HepG2 (cell line): ENCODE measurements at places on chromosomes 6 and 20.

- no peak for DNase-seq
Observed at GRCh38 chr20:14303651-14304050, 33.8 kb downstream of the FLRT3 start.

DNA sequence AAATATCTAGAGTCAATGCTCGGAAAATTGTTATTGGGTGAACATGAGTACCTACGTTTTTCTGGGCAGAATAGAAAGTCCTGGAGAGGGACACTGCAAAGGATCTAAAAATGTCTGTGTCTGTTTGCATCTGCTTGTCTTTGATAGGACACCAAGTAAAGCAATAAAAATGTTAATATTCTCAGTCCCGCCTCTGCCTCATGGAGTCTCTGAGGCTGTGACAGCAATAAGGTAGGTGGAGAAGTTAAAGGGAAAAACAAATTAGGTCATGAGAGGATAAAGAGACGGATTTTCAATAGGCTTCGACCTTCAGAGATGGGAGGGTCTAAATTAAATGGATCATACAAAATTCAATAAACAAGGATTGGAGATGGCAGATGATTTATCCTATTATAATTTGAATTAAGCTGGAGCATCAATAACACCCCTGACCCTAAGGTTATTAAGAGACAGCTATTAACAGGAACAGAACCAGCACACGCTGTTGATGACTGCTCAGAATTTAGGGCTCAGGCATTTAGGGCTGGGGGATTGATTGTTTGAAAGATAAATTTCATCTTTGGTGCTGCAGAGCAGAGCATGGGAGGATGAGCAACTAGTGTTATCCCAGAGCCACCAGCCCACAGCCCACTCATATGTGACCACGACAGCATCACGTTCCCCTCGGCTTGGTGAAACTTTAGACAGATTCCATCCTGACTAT is 620.3 kb upstream of the CDH4 start:
- DNase-seq = no peak

DNA sequence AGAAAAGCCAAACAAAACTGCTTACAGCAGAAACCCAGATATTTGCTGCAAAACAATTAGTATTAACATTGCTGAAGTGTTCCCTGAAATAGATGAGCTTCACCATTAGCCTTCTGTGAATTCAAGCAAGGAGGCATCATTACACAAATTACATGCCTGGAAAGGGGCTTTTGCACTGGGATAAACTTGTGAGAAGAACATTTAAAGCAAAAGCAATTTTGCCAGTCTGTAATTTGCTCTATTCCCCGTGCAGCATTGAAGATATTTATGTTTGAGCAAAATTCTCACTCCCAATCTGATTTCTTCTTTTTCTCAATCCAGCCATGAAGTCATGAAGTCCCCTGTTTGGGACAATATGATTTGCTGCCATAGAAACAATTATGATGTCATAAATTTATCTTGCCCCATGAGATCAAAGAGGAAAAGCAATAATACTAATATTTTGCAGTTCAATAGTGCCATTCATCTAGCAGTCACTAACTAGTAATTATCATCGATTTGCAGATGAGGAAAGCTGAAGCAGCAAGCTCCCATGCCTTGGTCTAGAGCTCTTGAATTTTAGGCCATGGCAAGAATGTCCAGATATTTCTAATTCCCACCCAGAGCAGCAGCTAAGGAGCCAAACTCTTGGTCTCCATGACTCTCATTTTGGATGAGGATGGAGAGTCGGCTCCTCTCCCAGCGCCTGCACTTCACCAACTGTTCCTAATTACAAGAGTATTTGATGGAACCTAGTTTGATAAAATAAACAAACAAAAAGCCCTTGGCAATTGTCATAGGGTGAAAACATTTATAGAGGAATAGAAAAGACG is 49.5 kb upstream of the CCN6 start:
- DNase-seq = no peak

DNA sequence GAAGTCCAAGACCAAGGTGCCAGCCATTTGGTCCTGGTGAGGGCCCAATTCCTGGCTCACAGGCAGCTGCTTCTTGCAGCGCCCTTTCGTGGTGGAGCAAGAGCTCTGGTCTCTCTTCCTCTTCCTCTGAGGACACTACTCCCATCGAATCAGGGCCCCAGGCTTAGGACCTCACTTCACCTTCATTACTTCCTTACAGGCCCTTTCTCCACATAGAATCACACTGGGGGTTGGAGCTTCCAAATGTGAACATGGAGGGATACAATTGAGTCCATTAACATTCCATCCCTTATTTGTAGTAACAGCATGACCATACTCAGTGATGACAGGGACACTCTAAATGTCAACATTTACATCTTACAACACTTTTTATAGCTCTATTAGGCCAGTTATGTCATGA is 2.3 kb downstream of the RAMACL start:
- no peak for DNase-seq

- no peak for DNase-seq
Observed at GRCh38 chr20:25083773-25084625, 2.1 kb upstream of the VSX1 start.

- DNase-seq = peak; percentile 71
Observed at GRCh38 chr6:36075656-36076055, 48.0 kb downstream of the MAPK14 start.

DNA sequence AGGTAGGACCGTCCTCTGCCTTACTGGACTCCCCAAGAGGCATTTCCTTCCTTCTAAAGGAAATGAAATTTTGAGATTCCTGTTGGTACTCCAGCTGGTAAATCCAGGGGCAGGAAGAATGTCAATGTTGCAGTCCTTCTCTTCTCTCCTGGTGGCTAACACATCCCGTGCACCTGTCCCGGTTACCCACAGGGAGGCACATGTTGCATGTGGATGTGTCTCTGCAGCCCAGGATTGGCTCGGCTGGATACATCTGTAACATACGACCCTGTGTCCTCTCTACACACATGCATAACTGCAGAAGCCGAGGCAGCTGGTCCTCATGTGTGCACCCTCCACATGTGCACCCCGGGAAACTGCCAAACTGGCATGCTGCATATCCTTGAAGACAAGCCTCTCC is 1.3 kb upstream of the LRFN2 start:
- DNase-seq = no peak

DNA sequence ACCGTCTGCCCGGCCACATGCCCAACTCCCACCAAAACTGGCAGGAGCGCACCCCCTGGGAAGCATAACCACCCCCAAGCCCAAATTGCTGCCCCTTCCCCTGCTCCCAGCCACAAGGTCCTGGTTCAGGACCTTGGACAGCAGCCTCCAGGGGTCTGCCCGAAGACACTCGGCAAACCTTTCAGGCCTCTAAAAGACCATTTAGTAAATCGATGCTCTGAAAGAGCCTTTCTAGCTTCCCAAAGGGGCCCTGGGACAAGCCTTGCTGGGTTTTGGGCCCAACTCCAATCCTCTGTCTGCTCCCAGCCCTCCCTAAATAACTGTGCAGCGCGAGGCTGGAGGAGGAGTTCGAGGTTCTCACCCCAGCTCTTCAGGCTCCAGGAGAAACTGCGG is 30.5 kb downstream of the GRM4 start:
- DNase-seq = no peak

- DNase-seq = no peak
Observed at GRCh38 chr20:32333988-32334885, 23.9 kb upstream of the ASXL1 start.

- peak; percentile 5 for DNase-seq
Observed at GRCh38 chr6:163120223-163120622, 294.3 kb upstream of the QKI start.

- peak; percentile 97 for DNase-seq
Observed at GRCh38 chr20:50292591-50293283, 102.1 kb downstream of the CEBPB start.

DNA sequence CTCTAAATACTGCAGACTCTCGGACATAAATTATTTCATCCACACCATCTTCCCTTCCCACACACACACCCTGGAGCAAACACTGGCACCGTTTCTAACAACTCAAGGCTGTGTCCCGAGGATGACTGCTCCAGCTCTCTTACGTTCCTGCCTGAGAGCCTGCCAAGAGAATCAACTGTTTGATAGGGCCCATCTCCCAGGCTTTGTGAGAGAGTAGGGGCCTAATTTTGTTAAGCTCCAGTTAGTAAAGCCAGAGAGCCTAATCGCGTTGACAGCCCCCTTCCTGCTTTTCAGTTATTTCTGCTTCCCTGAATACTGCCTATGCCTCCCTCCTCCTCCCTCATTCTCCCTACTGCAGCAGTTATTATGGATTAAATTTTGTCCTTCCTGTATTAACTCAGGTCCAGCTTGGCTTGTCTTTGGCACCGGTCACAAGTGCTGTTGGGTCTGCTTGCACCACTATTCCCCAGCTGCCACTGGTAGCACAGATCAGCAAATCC is 118.1 kb upstream of the TMEM181 start:
- no peak for DNase-seq

DNA sequence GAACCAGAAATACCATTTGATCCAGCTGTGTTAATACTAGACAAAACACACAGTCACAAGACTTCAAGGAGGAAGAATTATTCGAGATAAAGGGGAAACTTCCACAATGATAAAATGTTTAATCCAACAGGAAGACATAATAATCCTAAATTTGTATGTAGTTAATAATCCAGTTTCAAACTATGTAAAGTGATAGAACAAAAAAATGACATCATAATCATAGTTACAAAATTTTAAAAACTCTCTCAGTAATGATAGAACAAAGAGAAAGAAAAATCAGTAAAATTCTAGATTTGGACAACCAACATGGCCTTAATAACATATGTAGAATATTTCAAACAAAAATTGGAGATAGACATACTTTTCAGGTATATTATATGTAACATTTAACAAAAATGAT is 38.9 kb downstream of the LINC00237 start:
- no peak for DNase-seq

GRCh38 chr6:170449835-170450753 is 103.0 kb downstream of the PSMB1 start:
- DNase-seq = no peak

GRCh38 chr6:84442208-84442607 is 214.8 kb upstream of the CEP162 start:
- no peak for DNase-seq

DNA sequence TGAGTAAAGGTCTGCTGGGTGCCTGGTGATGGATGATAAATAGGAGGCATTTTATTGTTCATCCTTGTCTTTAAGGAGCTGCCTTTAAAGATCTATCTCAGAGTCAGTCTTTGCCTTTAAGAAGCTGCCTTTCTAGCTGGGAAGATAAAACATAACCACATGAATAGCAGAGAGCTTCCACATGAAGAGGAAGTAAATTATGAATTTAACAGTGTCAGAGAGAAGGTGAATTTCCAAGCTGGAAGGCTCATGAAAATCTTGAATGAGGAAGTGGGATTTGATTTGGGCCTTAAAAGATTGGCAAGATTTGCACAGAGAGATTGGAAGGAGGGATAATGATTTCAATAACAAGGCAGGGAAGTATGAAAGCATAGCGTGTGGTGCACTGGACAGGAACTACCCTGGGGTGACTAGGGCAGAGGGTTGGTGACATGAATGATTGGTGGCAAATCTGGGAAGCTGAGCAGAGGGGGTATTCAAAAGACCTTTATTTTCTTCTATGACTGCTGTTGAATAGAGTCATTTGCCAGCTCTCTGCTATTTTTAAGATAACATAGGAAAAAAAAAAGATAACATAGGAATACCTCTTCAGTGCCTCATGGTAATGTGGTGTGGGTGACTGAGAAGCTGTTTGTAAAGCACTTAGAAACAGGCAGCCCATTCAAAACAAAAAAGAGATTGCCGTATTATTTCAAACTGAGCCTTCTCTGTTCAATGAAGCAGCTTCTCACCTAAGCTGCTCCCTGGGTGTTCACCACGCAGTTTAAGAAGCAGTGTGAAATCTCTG is 591.6 kb downstream of the PKHD1 start:
- DNase-seq = no peak

- no peak for DNase-seq
Observed at GRCh38 chr6:13404228-13404891, 76.0 kb upstream of the TBC1D7 start.

- DNase-seq = no peak
Observed at GRCh38 chr20:51831866-51832265, 29.5 kb upstream of the SALL4 start.

- no peak for DNase-seq
Observed at GRCh38 chr6:21133901-21134300, 459.6 kb upstream of the SOX4 start.

GRCh38 chr20:63071541-63072181 is 64.9 kb upstream of the BHLHE23 start:
- DNase-seq = no peak

DNA sequence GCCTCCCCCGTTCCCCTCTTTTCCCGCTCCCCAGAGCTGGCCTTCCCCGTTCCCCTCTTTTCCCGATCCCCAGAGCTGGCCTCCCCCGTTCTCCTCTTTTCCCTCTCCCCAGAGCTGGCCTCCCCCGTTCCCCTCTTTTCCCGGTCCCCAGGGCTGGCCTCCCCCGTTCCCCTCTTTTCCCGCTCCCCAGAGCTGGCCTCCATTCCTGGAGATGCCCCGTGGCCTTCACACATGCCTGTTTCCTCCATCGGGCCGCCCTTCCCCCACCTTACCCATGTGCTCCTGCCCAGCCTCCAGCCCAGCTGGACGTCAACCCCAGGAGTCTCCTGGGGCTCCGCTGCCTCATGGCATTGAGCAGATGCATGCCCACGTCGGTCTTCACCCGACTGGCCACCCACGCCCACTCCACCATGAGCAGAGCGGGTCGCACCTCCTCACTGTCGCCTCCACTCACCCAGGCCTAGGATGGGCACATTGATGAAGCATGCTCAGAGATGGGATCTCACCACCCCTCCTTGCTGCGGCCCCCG is 8.3 kb downstream of the SS18L1 start:
- DNase-seq = no peak

- no peak for DNase-seq
Observed at GRCh38 chr6:170505306-170505705, 47.8 kb downstream of the PSMB1 start.

GRCh38 chr6:107026965-107027364 is 1.0 kb upstream of the MTRES1 start:
- DNase-seq = no peak

GRCh38 chr20:41367393-41367695 is 726 bp upstream of the EMILIN3 start:
- DNase-seq = no peak

- DNase-seq = no peak
Observed at GRCh38 chr20:48291896-48292295, 506.6 kb upstream of the SULF2 start.

DNA sequence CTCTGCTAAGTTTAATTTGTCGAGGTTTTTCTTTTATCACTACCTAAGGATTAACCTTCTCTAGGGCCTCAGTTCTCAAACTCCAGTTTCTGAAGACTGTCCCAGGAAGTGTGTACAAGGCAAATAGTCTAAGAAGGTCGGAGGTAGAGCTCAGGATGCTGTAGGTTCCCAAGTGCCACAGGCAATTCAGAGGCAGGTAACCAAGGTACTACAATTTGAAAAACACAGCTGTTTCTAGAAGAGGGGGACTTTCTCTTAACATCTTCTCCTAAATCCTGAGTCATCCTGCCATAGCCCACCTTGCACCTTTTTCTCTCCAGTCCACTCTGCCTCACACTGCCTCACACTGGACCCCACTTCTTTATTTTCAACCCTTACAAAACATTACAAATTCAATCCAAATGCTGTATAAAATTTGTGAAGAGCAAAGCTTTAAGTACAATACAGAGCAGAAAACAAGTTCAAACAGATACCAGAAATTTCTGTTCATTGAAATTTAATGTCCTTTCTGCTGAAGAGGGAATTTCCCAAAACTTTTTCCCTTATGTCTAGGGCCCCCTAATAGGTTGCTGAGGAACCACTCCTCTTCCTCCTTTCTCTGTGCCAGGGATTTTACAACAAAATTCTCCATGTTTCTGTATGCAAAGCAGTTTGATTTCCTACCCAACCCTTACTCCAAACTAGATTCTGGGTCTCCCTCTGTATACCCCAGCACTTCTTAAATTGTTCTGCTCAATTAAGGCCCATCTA is 43.0 kb downstream of the FRK start:
- DNase-seq = no peak

GRCh38 chr20:47674686-47675085 is 110.6 kb downstream of the SULF2 start:
- no peak for DNase-seq
